ENCODE measurements at places on chromosomes 3 and 15.

DNA sequence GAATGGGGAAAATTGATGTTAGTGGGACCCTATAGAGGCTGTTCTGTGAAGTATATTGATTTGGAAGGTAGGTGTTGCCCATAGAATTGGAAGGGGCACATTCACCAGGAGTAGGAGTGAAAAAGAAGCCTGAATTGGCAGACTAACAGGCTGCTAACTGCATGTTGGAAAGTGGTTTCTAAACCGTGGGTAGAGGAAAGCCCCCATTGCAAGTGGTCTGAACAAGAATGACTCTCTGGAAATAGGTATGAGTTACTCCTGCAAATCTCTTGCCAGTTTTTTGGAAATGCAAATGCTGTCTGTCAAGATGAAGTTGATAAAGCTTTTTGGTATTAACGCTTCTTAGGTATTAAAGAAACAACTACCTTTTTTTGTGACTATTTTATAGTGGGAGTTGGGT, 3.5 kb downstream of the UBE2E1 start:
- H3K4me3 ChIP-seq: no peak overlapping the region
- DNase-seq: no peak
- H3K4me1 ChIP-seq: peaks cover 21% of the 10 kb centered on the region
- no peaks in the 10 kb centered on the region for H3K27me3 ChIP-seq
- no peak overlapping the region for H3K27ac ChIP-seq

- H3K36me3 ChIP-seq: no peaks in the 10 kb centered on the region
- H3K27ac ChIP-seq: no peak overlapping the region
- peak; percentile 68 for DNase-seq
- no peak overlapping the region for H3K4me3 ChIP-seq
- H3K4me1 ChIP-seq: peaks cover 2% of the 10 kb centered on the region
- no peaks in the 10 kb centered on the region for H3K27me3 ChIP-seq
Observed at GRCh38 chr3:153599685-153600084, 437.7 kb downstream of the RAP2B start.

DNA sequence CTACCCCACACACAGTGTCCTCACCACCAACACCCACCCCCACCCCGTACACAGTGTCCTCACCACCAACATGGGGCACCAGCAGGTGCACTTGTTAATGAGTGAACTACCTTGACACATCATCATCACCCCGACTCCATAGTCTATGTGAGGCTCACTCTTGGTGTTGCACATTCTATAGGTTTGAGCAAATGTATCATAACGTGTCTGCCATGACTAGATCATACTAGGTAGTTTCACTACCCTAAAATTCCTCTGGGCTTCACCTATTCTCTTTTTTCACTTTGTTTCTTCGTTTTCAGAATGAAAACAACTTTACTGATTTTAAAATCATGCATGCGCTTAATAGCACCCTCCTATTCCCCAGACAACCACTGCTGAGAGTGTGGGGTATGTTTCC, 102.6 kb upstream of the SLC6A6 start:
- peaks cover 13% of the 10 kb centered on the region for H3K4me1 ChIP-seq
- no peaks in the 10 kb centered on the region for H3K36me3 ChIP-seq
- H3K4me3 ChIP-seq: no peak overlapping the region
- no peak overlapping the region for H3K27ac ChIP-seq
- DNase-seq: no peak

GRCh38 chr3:1444195-1444594, 351.4 kb downstream of the CNTN6 start:
- H3K27me3 ChIP-seq: no peaks in the 10 kb centered on the region
- H3K27ac ChIP-seq: no peak overlapping the region
- no peaks in the 10 kb centered on the region for H3K4me1 ChIP-seq
- no peak overlapping the region for H3K4me3 ChIP-seq

- H3K36me3 ChIP-seq: no peaks in the 10 kb centered on the region
- DNase-seq: no peak
Observed at GRCh38 chr3:181292984-181293383, 303.4 kb upstream of the DNAJC19 start.

- H3K4me1 ChIP-seq: no peaks in the 10 kb centered on the region
- no peaks in the 10 kb centered on the region for H3K27me3 ChIP-seq
- peaks cover 1% of the 10 kb centered on the region for H3K36me3 ChIP-seq
- DNase-seq: no peak
- no peak overlapping the region for H3K4me3 ChIP-seq
Observed at GRCh38 chr3:44666346-44666745, 17.8 kb downstream of the ZNF35 start.

- H3K4me1 ChIP-seq: no peaks in the 10 kb centered on the region
- H3K36me3 ChIP-seq: no peaks in the 10 kb centered on the region
- no peak overlapping the region for H3K27ac ChIP-seq
- H3K4me3 ChIP-seq: no peak overlapping the region
- no peaks in the 10 kb centered on the region for H3K27me3 ChIP-seq
Observed at GRCh38 chr15:98321896-98322295, 326.4 kb upstream of the IGF1R start.

DNA sequence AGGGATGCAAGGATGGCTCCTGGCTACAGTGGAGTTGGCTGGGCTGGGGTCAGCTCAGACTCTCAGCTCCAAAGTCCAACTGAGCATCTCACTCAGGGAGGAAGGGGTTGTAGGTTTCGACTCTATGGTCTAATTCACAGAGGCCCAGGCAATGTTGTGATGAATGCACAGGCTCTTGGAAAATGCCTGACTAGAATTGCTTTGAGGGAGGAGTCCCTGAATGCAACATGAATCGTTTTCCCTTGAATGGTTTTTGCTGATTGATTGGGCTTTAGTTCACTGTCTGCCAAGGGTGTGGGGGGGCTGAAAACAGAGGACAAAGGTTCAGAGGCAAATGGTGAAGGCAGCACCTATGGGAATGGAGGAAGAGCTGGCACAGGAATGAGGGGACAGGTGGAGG, 48.6 kb upstream of the LINGO1 start:
- H3K4me1 ChIP-seq: no peaks in the 10 kb centered on the region
- no peak overlapping the region for H3K4me3 ChIP-seq
- no peak for DNase-seq
- no peaks in the 10 kb centered on the region for H3K36me3 ChIP-seq

GRCh38 chr15:77889009-77889806, 188.3 kb downstream of the TBC1D2B start:
- H3K36me3 ChIP-seq: no peaks in the 10 kb centered on the region
- H3K4me1 ChIP-seq: peaks cover 81% of the 10 kb centered on the region
- H3K27ac ChIP-seq: peak overlapping the region; percentile 59
- peak; percentile 42 for DNase-seq

- no peak overlapping the region for H3K4me3 ChIP-seq
- no peaks in the 10 kb centered on the region for H3K4me1 ChIP-seq
- H3K27ac ChIP-seq: no peak overlapping the region
- H3K27me3 ChIP-seq: peaks cover 4% of the 10 kb centered on the region
- DNase-seq: no peak
Observed at GRCh38 chr3:53585049-53585448, 90.6 kb downstream of the CACNA1D start.

- H3K4me1 ChIP-seq: no peaks in the 10 kb centered on the region
- no peak overlapping the region for H3K4me3 ChIP-seq
Observed at GRCh38 chr3:183319371-183319770, 66.3 kb downstream of the B3GNT5 start.

DNA sequence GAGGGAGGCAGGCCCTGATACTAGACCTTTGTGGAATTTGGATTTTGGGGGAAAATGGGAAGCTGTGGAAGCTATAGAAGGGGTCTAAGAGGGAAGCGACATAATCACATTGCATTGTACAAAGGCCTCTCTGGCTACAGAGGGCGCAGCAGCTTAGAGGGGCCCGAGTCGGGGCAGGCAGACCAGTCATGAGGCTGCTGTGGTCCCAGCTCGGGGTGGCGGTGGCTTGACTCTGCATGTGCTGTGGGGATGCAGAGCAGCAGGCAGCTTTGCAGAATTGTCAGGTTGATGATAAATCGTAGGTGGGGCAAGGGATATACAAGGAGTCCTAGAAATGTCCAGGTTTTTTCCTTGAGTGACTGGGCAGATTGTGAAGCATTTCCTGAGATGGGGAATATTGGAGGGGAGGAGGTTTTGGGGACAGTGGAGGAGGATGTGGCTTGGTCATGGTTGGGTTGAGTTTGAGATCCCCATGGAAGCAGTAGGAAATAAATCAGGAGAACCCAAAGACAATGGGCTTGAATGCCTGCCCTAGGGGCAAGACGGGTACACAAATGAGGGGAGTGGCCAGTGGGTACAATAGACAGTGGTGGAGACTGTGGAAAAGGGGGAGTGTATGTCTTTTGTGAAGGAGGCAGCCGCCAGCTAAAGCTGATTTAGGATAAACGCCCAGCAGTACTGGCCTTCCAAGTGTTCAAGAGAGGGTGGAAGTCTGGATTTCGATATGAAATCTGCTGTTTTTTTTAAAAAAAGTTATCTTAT, 94.1 kb downstream of the HMG20A start:
- peaks cover 10% of the 10 kb centered on the region for H3K4me1 ChIP-seq
- H3K36me3 ChIP-seq: no peaks in the 10 kb centered on the region
- no peak overlapping the region for H3K27ac ChIP-seq
- DNase-seq: no peak

DNA sequence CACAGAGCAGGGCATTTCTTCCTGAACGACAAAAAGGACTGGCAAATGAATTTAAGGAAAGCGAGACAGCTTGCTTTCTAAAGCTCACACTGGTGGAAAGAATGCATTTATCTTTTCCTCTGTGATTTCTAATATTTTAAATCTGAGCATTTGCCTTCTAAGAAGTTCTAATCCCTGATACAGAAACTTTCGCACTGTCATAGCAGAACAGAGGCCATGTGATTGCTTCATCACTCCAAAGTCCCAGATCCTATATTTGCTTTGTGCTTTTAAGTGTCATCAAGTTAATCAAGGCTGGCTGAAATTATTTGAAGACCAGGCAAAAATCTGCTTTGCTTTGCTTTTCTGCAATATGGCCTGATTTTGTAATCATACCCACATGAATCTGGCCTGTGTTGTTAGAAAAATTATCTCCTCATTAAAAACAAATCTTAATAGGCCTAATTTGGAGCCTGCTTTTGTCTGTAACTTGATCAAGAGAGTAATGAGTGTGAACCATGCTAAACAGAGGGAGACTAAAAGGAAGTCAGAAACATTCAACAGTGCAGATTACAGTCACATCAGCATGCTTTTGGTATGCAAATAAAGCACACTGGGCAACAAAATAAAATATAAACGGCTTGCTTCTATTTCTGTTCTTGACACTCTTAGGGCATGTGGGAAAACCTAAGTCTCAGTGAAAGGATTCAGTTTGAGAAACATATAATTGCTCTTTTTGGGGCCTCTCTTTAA, 178.2 kb upstream of the ADAMTS9 start:
- H3K27ac ChIP-seq: no peak overlapping the region
- DNase-seq: no peak
- H3K36me3 ChIP-seq: no peaks in the 10 kb centered on the region
- no peaks in the 10 kb centered on the region for H3K27me3 ChIP-seq

GRCh38 chr3:108175352-108175751, 46.9 kb downstream of the IFT57 start:
- no peak overlapping the region for H3K27ac ChIP-seq
- DNase-seq: no peak
- H3K4me1 ChIP-seq: no peaks in the 10 kb centered on the region
- H3K4me3 ChIP-seq: no peak overlapping the region

- no peak overlapping the region for H3K4me3 ChIP-seq
- DNase-seq: no peak
- H3K27ac ChIP-seq: no peak overlapping the region
- H3K4me1 ChIP-seq: no peaks in the 10 kb centered on the region
Observed at GRCh38 chr15:65655457-65655856, 33.7 kb downstream of the SLC24A1 start.

- no peak overlapping the region for H3K4me3 ChIP-seq
- peaks cover 24% of the 10 kb centered on the region for H3K36me3 ChIP-seq
- no peaks in the 10 kb centered on the region for H3K27me3 ChIP-seq
- H3K4me1 ChIP-seq: peaks cover 15% of the 10 kb centered on the region
- DNase-seq: peak; percentile 57
Observed at GRCh38 chr15:43187544-43188155, 2.4 kb downstream of the CCNDBP1 start.

DNA sequence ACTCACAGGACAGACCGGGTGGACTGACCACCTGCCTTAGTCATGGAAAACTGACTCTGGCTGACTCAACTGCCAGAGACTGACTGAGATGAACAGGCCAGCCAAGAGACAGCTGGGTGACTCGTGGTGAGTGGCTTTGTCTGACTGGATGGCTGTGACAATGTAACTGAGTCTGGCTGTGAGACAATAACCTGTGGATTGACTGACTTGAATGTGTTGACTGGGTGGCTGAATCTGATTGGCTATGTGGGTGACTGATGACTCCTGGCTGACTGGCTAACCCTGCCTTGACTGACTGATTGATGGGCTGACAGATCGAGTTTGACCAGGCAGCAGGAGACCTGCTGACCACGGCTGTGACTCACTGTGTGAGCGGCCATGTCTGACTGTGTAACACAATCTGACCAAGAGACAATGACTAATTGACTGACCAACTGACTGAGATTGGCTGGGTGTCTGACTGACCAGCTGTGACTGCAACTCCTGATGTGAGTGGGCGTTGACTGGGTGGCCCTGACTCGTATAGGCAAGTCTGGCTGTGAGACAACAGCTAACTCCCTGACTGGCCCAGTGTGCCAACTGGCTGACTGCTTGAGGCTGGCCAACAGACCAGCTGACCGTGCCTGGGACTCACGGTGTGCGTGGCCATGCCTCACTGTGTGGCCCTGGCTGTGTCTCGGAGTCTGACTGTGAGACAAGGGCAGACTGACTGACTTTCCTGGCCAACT, 509.1 kb downstream of the SHQ1 start:
- H3K4me3 ChIP-seq: no peak overlapping the region
- H3K4me1 ChIP-seq: peaks cover 55% of the 10 kb centered on the region
- H3K36me3 ChIP-seq: no peaks in the 10 kb centered on the region
- DNase-seq: peak; percentile 77

GRCh38 chr15:63180746-63181145, 8.7 kb upstream of the RAB8B start:
- DNase-seq: no peak
- no peak overlapping the region for H3K27ac ChIP-seq
- no peak overlapping the region for H3K4me3 ChIP-seq
- H3K4me1 ChIP-seq: peaks cover 3% of the 10 kb centered on the region
- H3K36me3 ChIP-seq: no peaks in the 10 kb centered on the region

DNA sequence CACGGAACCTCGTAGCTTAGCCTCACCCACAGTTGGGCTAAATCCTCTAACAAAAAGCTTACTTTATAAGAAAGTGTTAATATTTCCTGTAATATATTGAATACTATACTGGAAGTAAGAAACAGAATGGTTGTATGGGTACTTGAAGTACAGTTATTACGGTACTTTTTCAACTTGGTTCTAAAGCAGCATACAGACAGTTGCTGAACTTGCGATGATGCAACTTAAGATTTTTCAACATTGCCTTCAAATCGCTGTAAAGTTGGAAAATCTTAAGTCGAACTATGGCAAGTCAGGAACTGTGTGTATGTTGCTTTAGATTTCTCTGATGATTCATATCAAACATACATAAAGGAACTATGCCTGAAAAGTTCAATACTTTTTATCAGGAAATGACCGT, 204.4 kb upstream of the C2CD4B start:
- no peaks in the 10 kb centered on the region for H3K27me3 ChIP-seq
- DNase-seq: no peak
- H3K4me3 ChIP-seq: no peak overlapping the region
- no peak overlapping the region for H3K27ac ChIP-seq
- no peaks in the 10 kb centered on the region for H3K36me3 ChIP-seq

Data from muscle of leg (tissue), 16 donors.